ELR (cell line): ENCODE measurements at places on chromosomes 12 and 14.

- no peak for DNase-seq
Measured at GRCh38 chr14:61535032-61535431, 160.3 kb upstream of the HIF1A start.

DNA sequence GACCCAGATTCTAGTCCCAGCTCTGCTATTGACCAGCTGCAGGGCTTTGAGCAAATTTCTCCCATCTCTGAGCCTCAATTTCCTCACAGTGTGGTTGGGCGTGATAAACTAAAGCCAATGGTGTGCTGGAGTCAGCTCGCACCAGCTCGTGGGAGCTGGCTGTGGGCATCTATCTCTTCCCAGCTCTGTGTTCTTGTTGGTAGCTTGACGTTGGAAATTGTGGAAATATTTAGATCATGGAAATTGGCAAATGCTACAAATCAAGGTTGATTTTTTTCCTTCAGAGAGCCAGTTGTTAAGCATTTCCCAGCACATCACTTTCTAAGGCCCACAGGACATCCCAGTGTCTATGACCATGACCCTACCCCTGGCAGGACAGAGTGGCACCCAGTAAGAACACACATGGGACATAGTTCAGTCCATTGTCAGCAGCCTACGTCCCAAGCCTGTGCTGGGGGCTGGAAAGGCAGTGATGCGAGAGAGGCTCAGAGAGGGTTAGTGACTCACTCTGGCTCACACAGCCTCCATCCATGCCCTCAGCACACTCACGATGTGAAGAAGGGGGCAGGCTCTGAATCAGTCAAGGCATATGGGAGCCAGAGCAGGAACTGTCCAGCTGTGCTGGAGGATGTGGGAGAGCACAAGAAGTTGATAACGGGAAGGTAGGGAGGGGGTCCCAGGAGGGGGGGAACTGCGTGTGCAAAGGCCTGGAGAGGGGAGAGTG lies 77.6 kb downstream of the LGMN start:
- peak; percentile 76 for DNase-seq

GRCh38 chr14:102973706-102974285 lies 51.3 kb downstream of the AMN start:
- no peak for DNase-seq

DNA sequence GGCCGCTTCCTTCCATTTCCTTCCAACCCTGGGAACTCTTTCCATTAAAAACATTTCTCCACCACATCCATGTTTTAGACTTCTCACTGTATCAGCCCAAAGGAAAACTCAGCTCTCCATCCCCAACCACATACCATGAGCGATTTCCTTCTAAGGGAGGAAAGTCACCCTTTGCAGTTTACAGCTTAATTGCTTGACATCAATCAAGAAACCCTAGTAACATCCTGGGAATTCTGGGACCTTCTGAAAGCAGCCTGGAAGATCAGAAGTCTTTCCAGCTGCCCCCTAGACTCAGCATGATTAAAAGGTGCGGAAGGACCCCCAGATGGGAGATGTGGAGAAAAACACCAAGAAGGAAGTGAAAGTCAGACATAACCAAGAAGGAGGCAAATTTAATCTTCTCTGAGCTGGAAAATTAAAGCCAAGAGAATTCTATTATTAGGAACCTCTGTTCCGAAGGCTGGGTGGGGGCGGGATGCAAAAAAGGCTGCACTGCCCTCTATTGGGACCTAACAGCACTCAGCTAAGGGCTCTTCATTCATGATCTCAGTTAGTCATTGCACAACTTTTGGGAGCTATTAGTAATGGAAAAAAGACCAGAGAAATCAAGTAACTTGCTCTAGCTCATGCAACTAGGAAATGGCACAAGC lies 73.3 kb upstream of the PLXNC1 start:
- DNase-seq = peak; percentile 82

- no peak for DNase-seq
Measured at GRCh38 chr14:94329857-94330256, 6.7 kb upstream of the SERPINA6 start.

DNA sequence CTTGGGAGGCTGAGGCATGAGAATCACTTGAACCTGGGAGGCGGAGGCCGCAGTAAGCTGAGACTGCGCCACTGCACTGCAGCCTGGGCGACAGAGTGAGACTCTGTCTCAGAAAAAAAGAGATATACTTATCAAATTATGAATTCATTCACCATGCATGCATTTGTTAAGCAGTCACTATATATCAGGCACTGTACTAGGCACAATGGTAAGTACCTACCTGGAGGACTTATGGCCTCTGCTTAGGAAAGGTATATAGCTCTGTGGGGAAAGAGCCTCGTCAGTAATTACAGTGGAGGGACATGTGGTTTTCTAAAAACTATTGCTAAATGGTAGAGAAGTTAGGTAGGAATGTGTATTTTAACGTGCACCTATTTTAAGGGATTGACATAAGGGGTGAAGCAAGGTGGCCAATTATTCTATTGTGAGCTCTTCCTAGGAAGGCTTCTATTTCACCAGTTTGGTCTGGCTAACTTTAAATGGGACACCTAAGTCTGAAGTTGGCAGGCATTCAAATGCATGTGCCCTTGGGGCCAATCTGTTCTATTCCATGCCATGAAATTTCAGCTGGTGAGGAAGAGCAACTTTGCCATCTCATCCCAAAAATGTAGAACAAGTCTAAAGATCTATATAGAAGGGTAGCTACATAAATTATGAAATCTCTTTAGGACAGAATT lies 15.0 kb downstream of the TCP11L2 start:
- no peak for DNase-seq

DNA sequence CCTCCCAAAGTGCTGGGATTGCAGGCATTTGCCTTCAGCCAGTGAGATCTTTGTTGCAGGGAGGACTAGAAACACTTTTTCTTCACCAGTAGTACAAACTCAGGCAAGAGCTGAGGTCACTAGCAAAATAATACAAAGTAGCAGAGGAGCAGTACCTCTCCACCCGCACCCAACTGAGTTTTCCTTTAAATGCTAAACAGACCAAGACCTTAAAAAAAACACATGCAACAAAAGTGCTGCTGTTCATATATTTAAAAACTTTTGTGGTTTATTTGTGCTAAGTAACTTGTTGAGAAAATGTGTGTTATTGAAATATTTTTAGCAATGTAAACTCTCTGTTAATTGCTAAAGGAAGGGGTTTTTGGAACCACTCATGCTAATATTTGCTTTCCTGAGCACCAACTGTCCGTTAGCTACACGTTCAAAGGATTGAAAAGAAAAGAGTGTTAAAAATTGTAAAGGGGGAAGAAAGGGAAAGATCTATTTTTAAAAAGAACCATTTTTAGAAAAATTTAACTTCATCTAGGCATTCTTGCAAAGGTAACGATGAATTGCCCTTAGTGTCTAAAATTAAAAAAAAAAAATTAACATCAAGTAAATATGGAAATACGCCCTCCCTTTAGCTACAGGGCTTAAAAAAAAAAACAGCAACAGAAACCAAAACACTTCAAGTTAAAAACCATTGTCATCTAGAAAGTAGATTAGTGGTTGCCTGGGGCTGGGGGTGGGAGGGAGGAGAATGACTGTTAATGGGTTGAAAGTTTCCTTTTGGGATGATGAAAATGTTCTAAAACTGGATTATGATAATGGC lies 114.0 kb upstream of the KRAS start:
- DNase-seq = no peak

- DNase-seq = peak; percentile 67
Measured at GRCh38 chr12:72289633-72290032, 17.5 kb downstream of the TRHDE start.

DNA sequence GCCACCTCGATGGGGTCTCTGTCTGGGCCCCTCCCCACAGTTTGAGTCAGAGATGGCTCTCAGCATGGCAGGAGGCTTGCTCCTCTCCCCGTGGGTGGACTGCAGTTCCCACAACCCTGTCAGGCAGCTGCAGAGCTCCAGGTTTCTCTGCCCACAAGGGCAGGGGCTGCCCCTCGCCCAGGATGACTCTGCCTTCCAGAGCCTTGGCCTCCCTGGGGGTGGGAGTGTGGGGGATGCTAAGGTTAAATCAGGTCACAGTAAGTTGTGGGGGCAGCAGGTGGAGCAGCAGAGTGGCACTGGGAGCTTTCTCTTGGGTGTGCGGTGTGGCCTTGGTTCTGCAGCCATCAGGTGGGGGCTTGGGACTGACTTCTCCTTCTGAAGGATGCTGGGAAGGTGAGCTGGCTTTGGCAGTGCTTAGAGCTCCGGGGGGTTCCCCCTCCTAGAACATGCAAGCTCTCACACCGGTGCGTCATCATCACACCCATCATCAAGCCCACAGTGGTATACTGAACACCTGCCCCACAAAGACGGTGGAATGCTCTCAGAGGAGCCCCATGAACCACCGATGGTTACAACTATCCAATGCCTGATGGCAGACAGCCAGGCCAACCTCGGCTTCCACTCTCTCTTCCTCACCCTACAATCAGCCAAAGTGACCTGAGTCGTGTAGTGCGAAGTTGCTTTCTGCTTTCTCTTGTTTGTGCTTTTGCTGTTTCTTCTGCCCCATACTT lies 39.7 kb downstream of the ERH start:
- DNase-seq = no peak

- peak; percentile 41 for DNase-seq
Measured at GRCh38 chr14:99430491-99430890, 50.2 kb downstream of the SETD3 start.

DNA sequence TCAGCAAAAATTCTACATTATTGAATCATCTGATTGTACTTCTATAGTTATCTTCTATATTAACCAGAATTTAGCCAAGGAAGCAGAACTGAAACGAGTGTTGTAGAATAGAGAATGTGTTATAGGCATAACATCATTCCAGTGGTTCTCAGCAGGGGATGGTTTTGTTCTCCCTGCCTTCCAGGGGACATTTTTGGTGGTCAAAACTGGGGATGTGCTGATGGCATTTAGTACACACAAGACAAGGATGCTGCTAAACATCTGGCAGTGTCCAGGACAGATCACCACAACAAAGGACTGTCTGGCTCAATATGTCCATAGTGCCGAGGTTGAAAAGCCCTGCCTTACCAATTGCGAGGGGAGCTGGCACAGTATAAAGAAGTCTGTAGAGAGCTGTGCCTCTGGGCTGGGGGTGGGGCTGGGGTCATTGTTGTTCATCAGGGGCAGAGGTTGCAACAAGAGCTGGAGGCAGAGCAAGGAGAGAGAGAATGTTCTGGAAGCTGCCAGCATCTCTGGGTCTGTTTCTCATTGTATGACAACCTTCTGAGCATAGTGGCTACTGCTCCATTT lies 1472.8 kb downstream of the AACS start:
- no peak for DNase-seq

- no peak for DNase-seq
Measured at GRCh38 chr12:26360062-26360461, 164.7 kb downstream of the SSPN start.

DNA sequence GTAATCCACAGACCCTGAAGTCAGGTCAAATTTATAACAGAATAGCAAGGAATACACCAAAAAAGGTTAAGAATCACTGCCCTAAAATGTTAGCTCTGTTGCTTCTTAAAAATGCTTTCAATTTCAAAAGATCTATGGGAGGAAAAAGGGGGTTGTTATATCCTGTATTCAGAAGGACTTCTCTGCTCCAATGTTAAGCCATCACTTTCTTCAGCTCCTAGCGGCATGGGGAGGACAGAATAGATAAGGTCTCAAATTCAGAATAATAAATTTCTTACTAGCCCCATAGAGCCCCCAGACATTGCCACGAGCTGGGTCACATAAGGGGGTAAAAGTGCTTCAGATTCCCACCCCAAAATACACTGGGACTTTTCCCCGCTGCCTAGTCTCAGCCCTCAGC lies 49.8 kb downstream of the CPM start:
- no peak for DNase-seq

GRCh38 chr14:75222208-75222701 lies 45.8 kb upstream of the TMED10 start:
- peak; percentile 97 for DNase-seq

DNA sequence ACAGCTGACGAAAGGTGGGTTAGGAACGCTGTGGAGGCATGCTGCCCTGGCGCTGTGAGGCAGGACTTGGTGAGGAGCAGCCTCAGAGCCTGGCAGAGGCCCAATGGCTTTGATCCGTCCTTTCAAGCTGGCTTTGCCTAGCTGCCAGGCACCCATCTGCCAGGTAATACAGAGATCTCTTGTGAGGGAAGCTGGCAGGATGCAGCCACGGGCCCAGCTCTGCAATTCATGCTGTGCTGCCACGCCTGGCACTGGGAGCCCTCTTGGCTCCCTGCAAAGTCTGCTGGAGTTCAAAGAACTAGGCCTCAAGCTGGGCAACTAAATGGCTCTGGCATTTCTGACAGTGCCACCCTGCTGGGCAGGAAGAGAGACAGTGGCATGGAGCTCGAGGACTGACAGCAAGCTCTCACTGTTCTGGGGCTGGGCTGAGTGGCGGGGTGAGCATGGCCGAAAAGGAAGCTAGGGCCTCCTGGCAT lies 18.7 kb downstream of the IQSEC3 start:
- DNase-seq = no peak

GRCh38 chr12:27208414-27208750 lies 35.7 kb upstream of the STK38L start:
- DNase-seq = no peak

DNA sequence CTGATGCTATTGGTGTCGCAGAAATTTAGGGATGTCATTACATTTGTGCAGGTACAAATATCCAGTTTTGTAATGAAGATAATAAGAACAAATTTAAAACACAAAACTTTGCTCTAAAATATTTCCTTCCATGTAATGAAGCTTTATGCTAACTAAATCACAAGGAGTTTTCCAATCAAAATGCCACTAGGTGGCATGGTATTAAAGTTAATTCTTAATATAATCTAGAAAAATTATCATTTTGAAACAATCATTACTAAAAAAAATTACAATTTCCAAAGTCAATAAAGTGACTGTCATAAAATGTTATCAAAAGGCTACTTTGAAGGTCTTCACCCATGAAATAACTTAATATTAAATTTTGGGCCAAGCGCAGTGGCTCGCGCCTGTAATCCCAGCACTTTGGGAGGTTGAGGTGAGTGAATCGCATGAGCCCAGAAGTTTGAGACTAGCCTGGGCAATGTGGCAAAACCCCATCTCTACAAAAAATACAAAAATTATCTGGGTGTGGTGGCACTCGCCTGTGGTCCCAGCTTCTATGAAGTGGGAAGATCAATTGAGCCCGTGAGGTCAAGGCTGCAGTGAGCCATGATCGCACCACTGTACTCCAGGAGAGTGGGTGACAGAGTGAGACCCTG lies 77.4 kb downstream of the KIF21A start:
- peak; percentile 17 for DNase-seq

DNA sequence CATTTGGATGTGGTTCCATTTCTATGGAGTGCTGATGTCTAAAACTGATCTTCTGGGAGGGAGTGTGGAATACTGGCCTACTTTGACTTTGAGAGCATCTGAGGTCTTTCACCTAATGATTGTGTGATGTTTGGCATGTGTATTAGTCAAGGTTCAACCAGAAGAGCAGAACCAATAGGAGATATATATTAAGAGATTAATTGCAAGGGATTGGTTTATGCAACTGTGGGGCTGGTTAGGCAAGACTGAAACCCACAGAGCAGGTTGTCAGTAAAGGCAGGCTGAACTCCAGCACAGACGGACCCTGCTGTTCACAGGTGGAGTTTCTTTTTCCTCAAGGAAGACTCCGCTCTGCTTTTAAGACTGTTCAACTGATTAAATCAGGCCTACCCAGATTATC lies 11.6 kb downstream of the BMAL2 start:
- no peak for DNase-seq
